ENCODE measurements at places on chromosomes 3 and 15. TPM values are rescaled to one million over a fixed set of nuclear protein-coding genes. Genes with fewer than 3 reads are reported as not detected.

DNA sequence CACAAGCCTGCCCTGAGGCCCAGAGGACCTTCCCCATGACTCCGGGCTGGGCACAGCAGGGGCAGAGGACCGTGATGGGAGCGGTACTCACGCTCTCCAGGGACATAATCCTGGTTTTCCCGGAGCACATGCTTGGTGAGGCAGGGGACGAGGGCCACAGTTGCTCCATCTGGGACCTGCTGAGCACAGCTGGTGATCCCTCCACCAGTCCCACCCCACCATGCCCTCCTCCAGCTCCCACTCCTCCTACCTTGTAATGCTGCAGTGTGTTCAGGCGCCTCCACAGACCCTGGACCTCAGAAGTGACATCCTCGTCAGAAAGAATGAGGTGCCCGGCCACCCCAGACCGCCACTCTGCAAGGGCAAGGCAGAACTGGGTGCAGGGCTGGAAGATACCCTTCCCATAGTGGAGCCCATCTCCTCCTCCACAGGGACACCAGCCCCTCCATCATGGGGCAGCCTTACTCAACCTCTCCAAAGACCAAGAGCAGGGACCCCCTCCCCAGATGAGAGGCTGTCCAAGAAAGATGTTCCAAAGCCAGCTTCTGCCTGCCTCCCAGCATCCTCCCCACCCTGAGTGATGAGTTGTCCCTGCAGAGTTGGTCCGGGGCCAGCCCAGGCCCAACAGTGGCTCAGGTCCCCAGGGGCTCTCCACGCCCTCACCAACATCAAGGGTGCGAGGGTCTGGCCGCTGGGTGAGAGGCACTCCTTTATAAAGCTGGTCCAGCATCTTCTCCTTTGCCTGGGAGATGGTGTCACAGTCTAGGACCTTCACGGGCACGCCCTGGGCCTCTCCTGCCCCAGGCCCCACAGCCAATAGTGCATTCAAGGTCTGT is 19.5 kb downstream of the PLXNB1 start:
- H3K4me3 ChIP-seq, result no peak overlapping the region
- H3K36me3 ChIP-seq, result no peaks in the 10 kb centered on the region
- DNase-seq, result no peak
- H3K27me3 ChIP-seq, result no peaks in the 10 kb centered on the region

- no peaks in the 10 kb centered on the region for H3K36me3 ChIP-seq
- no peak overlapping the region for H3K27ac ChIP-seq
- no peak overlapping the region for H3K4me3 ChIP-seq
- no peak for DNase-seq
Observed at GRCh38 chr3:148102156-148102555, 595.5 kb upstream of the AGTR1 start.

- no peaks in the 10 kb centered on the region for H3K27me3 ChIP-seq
- H3K4me1 ChIP-seq, result peaks cover 11% of the 10 kb centered on the region
- H3K27ac ChIP-seq, result no peak overlapping the region
- H3K4me3 ChIP-seq, result no peak overlapping the region
- DNase-seq, result no peak
Observed at GRCh38 chr15:64665179-64665578, 110.2 kb downstream of the RBPMS2 start.

ADCY5 gene
- 1.0 TPM for total RNA-seq

ANKRD63 gene
- not detected for total RNA-seq

DNA sequence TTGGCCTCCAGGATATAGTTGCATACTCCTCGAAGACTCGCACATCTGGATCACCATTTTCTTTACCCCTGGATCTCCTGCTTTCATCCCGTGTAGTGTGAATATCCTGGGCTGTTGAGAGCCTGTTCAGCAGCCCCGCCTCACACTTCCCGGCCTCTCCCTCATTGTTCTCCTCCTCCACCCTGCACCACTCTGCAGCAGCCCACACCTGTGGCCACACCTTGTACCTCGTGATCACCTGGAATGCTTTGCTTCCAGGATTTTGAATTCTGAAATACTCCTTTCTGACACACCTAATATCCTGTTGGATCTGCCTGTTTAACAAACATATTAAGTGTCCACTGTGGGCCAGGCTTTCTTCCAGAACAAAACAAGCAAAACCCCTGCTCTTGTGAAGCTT is 14.4 kb downstream of the ABHD17C start:
- no peaks in the 10 kb centered on the region for H3K27me3 ChIP-seq
- DNase-seq, result no peak
- H3K4me1 ChIP-seq, result peaks cover 18% of the 10 kb centered on the region
- H3K27ac ChIP-seq, result no peak overlapping the region
- no peaks in the 10 kb centered on the region for H3K36me3 ChIP-seq
- no peak overlapping the region for H3K4me3 ChIP-seq

GRCh38 chr3:50567011-50567385 is 549 bp downstream of the C3orf18 start:
- peaks cover 14% of the 10 kb centered on the region for H3K27me3 ChIP-seq
- peak overlapping the region; percentile 71 for H3K4me3 ChIP-seq
- peaks cover 13% of the 10 kb centered on the region for H3K4me1 ChIP-seq
- no peak overlapping the region for H3K27ac ChIP-seq
- H3K36me3 ChIP-seq, result no peaks in the 10 kb centered on the region

All from neural progenitor cell (in vitro differentiated cells).